ENCODE measurements at places on chromosomes 2 and 18.
A peak's percentile ranks its signal among the peaks of the same experiment; 100 is the strongest.

GRCh38 chr2:169031202-169031601 is at the start of gene ABCB11:
TSS of gene ABCB11 (minus strand) at chr2:169031324. CDS start at chr2:169018125, 13,199 bp downstream.
- ATAC-seq: no peak

GRCh38 chr2:42764901-42765300 is 966 bp upstream of the OXER1 start:
- no peak for ATAC-seq

DNA sequence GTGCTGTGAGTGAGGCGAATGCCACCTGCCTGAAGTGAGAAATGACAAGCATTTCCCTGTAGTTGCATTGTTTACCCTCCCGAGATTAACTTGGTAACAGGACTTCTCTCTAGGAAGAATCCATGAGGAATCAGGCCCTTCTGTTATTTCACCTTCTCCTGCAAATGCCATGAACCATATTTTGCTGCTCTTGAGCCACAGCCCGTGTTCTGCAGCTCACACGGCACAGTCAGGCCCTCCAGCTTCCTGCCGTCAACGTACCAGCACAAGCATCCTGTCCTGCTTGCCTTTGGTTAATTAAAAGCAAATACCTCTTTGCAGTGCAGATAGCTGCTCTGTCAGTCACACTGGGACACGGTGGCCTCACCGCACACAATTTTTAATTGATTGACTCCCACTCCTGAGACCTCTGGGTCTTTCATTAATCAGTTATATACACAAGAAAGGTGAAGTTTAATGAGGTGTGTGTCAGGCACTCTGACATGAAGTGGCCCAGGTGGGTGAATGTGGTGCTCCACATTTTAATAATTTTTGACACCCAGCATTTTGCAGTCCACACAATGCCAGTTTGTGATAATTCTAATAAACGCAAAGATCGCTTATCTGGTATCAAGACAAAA is 95.3 kb upstream of the ASB18 start:
- ATAC-seq: peak; percentile 59

DNA sequence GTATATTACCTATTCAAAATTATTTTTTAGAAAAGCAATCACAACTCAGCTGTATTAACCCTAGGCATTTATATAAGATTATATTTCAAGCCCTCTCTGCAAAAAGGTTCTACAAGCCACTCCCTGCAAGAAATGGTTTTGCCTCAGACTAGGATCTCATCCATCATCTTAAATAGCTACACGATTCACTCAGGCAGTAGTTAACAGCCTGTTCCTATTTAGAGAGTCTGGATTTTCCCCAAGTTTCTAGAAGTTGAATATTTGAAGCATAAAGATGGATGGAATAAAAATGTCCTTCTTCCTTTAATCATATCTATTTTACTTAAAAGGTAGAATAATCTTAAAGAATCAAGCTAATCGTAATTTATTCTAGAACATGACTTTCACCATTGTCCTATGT is 167.1 kb upstream of the STK17B start:
- ATAC-seq: no peak

DNA sequence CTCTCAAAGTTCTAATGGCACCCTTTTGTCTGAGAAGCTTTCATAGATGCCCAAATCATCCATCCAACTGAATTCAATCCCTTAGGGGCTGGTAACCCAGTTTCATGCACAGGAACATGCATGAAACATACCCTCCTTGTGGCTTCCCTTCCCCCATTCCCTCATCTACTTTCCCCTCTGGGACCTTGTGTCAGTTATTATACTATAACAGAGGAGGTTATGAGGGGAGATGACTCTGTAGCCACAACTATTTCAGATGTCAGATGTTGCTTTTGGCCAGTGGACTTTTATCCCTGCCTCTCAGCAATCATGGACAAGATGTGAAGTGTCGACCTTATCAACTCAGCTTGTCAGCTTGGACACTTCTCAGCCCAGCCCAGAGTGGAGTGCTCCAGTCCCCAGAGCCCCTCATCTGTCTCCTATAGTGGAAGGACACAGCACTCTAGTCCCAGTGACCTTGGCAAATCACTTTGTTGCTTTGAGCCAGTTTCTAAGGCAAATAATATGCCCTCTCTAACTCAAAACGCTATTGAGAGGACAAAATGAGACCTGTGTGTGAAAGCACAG is 8.4 kb downstream of the DHRS9 start:
- no peak for ATAC-seq
